Endothelial cell (in vitro differentiated cells): ENCODE measurements at places on chromosomes 4 and X.

GRCh38 chr4:3702561-3703221 is 63.5 kb upstream of the ADRA2C start:
- H3K27me3 ChIP-seq: peaks cover 9% of the 10 kb centered on the region
- H3K27ac ChIP-seq: no peak overlapping the region
- no peak overlapping the region for H3K4me3 ChIP-seq
- no peak for DNase-seq
- no peaks in the 10 kb centered on the region for H3K36me3 ChIP-seq

- DNase-seq: no peak
- H3K4me1 ChIP-seq: no peaks in the 10 kb centered on the region
- H3K36me3 ChIP-seq: no peaks in the 10 kb centered on the region
- H3K27ac ChIP-seq: no peak overlapping the region
- no peak overlapping the region for H3K4me3 ChIP-seq
These were observed 79.2 kb downstream of the EFNB1 start for GRCh38 chrX:68908071-68908470.

DNA sequence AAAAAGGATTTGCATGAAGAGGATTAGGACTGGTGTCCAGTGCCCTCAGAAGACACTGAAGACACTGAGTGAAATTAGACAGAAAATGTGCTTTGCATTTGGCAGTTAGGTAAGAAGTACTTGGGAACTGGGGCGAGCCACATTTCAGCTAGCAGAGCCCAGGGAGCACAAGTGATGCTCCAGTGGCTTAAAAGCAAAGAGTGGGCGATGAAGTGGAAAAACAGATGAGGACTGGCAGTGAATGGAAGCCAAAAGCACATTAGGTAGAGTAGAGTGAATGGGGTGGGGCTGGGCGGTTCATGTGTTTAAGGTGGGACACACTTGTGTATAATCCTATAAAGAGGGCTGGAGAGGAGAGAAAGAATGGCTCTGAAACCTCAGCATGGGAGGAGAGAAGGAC is 18.4 kb downstream of the DCLK2 start:
- DNase-seq: no peak
- no peak overlapping the region for H3K4me3 ChIP-seq
- no peaks in the 10 kb centered on the region for H3K4me1 ChIP-seq
- H3K27me3 ChIP-seq: peaks cover 2% of the 10 kb centered on the region
- H3K27ac ChIP-seq: no peak overlapping the region
- H3K36me3 ChIP-seq: no peaks in the 10 kb centered on the region

- no peaks in the 10 kb centered on the region for H3K27me3 ChIP-seq
- no peaks in the 10 kb centered on the region for H3K4me1 ChIP-seq
- no peaks in the 10 kb centered on the region for H3K36me3 ChIP-seq
- no peak overlapping the region for H3K27ac ChIP-seq
- no peak overlapping the region for H3K4me3 ChIP-seq
These were observed 509.7 kb downstream of the INPP4B start for GRCh38 chr4:142336251-142336934.

DNA sequence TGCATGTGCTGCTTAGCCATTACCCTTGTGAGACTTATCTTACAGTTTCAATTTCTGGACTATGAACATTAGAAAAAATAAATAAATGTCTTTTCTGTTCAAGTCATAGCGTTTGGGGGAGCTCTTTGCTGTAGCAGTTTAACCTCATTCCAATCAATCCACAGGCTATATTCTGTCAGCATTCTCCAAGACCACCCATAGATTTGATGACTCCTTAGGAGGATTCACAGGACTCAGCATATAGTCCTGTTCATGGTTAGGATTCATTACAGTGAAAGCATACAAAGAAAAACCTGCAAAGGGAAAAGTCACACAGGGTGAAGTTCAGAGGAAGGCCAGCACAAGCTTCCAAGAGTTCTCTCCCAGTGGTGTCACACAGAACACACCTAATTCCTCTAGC is 180.5 kb downstream of the ADAMTS3 start:
- H3K4me3 ChIP-seq: no peak overlapping the region
- H3K36me3 ChIP-seq: no peaks in the 10 kb centered on the region
- H3K4me1 ChIP-seq: no peaks in the 10 kb centered on the region
- no peaks in the 10 kb centered on the region for H3K27me3 ChIP-seq

DNA sequence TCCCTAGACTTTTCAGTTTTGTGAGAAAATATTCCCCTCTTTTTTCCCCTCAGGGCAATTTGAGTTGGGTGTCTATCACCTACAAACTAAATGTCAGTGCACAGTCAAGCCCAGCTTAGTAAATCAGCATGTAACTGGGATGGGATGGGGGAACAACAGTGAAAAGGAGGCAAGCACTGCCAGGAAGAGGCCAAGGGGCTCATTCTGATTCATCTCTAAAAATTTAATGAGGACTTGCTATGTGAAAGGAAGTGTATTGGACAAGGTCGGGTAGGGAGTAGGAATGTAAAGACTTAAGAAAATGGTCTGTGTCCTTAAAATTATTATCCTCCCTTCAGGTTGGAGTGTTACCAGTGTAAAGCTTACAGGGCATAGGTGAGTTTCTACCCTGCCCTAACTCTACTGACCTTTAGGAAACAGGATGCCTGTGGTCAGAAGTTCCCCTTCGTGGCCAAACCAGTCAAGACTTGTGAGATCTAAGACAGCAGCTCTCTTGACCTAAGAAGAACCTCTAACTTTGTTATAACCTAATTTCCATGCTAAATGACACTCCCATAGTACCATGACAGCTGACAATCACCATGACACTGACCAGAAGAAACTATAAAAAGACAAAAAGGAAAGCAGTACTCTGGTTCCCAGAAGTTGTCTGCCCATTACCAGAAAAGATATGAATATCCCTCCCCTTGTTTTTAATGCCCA is 194.4 kb upstream of the LDB2 start:
- peaks cover 2% of the 10 kb centered on the region for H3K27me3 ChIP-seq
- H3K27ac ChIP-seq: peak overlapping the region; percentile 48
- H3K36me3 ChIP-seq: no peaks in the 10 kb centered on the region

DNA sequence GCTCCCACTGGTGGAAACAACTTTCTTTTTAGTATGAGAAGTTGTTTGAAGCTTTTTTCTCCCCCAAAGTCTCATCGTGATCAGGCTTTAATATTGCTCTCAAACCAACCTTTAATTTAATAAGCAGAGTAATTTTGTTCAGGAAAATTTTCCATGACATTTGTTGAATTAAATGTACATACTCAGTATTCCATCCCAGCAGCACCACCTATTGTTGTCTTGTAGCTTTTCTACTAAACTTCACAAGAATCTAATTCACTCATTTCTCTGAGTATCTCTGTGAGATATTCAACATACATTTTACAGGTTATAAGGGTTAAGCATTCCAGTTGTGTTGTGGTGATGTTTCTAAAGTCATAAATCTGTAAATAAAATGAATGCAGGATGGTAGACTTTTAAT is 218.3 kb upstream of the HAND2 start:
- H3K36me3 ChIP-seq: no peaks in the 10 kb centered on the region
- no peak overlapping the region for H3K27ac ChIP-seq
- H3K4me3 ChIP-seq: no peak overlapping the region
- no peak for DNase-seq
- no peaks in the 10 kb centered on the region for H3K27me3 ChIP-seq
- peaks cover 3% of the 10 kb centered on the region for H3K4me1 ChIP-seq
